ENCODE measurements at places on chromosomes 7 and 10.

DNA sequence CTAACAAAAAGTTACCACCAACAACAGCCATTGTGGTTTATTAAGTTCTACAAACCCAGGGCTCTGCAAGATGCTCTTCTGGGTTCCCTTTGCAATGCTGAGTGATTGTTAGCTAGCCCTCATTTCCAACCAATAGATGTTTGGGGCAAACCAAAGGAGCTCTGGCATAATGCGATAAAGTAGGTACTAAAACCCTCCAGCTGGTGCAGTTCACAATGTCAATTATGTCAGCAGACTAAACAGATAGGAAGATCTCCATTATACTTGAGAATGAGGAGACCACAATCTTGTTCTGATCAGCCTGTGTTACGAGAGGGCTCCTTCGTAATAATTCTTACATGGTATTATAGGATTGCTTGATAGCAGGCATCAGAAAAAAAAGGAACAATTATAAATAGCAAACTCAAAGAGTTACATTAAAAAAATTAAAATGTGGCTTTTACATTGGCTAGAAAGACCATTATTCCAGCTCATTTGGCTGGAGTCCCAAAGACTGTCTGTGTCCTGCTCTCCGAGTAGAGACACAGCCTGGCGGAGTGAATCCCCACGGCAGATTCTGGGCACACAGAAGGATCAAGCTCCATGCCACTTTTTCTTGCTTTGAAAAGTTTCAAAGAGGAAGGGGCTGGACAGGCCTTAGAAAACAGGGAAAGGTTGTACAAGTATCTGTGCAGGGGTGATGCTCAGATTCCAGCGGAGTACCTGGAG lies 93.8 kb downstream of the ZRANB1 start:
- no peak for DNase-seq

DNA sequence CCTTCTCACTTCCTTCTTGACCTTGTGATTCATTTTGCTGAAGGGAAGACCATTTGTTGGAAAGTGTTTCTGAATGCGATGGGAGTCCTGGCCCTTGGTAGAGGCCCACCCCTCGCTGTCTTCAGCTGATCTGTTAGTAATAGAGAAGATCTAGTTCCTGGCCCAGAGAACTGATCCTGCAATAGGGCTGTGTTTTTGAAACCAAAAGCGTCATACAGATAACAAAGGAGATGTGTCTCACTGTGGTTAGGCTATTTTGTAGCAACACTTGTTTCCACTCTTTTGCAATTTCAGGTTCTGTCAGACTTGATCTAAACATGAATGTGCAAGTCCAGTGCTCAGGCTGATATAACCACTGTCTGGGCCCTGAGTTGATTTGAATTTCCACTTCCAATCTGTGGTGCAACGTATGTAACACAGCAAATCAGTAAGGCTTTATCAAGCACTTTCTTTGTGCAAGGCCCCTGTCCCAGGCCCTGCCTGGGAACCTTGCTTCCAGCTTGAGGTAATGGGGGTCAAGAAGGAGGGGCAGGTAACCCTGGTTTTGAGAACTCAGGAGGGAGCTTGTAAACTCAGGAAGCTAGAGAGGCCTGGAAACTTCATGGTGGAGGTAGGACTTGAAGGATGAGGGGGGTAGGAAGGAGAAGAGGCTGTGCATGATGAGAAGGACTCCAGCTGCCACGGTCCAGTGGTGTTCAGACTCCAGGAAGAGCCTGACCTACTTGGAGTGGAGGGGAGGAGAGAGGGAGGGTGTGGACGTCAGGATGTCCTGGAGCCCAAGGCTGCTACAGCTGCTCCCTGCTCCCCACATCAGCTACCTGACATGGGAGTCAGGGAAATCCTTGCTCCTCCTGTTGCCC lies 42.2 kb upstream of the SRGN start:
- no peak for DNase-seq

GRCh38 chr10:52353960-52354394 lies 39.9 kb downstream of the DKK1 start:
- no peak for DNase-seq

DNA sequence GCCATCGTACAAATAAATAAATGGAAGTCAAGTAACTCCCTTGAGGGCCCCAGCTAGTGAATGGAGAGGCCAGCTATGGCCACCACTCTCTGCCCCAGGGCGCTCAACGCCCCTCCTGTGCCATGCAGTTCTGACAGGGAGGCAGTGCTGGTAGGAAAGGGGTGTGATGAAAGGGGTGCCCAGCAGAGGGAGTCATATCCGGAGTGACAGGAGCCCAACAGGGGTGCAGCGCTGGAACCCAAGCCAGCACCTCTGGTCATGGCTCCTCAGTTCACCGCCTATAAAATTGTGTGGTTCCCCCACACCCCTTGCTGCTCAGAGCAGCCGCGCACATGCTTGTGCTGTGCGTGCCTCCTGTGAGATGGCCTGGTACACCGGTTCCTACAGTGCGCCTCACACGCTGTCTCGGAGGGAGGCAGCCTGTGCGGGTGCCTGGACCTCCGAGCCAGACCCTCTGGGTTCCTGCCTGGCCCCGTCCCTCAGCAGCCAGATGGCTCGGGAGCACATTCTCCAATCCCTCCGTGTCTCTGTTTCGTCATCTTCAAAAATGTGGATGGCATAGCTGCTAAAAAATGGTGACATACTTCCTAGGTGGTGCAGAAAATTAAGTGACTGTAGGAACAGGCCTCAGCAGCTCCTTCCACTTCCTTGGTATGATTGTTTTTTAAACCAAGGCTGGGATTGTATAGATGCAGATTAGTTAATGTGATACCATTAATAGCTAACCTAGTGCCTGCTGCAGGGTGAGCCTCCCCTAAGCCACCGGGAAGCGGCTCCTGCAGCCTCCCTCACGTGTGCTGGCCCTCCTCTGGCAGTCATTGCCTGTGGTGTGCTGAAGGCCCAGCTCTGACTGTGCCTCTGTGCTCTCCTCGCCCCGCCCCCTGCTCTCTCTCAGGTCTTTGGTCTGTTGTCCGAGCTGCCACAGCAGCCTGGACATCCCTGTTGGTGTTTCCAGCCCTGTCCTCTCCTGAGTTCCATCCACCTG lies 125.8 kb downstream of the EGFR start:
- no peak for DNase-seq

GRCh38 chr7:135964791-135965190 lies 12.4 kb downstream of the MTPN start:
- DNase-seq: no peak
